ENCODE measurements at places on chromosomes 1 and 21.

DNA sequence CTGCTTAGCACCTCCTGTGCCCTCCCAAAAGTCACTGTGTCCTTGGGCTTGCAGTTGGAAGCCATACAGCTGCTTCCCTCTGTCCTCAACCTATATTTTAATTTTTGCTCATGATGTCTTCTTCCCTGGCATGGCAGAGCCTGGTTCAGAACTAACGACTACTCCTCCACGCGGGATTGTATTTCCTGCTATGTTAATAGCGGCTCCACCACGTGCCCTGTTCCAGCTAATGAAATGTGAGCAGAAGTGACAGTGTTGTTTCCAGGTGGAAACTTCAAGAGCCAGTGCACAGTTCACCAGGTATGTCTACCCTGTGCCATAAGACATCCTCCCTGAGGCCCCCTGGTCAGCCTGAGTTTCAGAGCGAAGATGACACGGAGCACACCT lies 52.1 kb downstream of the DHRS3 start:
- DNase-seq, result no peak

DNA sequence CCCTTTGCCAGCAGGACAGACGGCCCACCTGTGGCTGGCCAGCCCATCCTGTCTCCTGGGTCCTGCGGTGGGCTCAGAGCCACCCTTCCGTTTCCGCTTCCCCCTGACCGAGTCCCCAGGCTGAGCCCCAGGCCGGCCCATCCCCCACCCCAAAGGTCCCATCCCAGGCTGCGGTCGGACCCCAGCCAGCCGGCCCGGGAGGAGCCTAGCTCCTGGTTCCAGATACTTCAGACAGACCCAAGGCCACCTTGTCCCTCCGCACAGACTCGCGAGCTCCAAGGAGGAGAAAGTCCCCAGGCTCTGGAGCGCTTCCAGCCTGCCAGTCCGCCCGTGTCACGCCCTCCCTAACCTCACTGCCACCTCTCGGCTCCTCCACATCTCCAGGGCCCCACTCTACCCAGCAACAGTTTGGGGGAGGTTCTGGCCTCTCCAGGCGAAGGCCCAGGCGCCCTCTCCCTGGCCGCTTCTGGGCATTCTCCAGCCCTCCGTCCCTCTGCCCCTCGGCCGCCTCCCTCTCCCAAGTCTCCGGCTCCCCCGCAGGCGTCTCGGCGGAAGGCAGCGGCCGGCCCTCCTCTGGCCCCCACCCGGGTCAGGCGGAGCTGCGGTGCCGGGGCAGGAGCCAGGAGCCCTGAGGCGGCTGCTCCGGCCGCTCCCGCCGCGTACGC lies 835 bp downstream of the LRRN2 start:
- DNase-seq, result no peak

- DNase-seq, result no peak
Measured at GRCh38 chr1:14662116-14662515, 63.6 kb downstream of the KAZN start.

GRCh38 chr1:78649628-78650027 lies at the start of gene IFI44:
Gene IFI44 (plus strand): TSS chr1:78649831. CDS start chr1:78650196, 365 bp downstream.
- DNase-seq, result peak; percentile 98

DNA sequence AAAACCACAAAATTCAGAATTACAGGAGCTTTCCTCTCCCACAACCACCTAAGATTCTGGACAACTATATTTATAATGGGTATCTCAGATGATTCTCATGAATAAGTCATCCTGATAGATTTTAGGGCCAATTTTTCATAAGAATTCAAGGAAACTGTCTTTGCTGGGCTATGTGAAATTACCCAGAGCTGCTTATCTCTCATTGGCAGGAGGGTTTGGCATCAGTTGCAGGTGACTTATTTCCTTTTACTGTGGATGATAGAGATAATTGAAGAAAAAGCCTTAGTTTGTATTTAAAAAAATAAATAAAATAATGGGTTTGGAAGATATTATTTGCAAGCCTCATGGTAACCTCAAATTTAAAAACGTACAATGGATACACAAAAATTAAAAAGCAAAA lies 38.2 kb upstream of the WDR26 start:
- DNase-seq, result no peak

DNA sequence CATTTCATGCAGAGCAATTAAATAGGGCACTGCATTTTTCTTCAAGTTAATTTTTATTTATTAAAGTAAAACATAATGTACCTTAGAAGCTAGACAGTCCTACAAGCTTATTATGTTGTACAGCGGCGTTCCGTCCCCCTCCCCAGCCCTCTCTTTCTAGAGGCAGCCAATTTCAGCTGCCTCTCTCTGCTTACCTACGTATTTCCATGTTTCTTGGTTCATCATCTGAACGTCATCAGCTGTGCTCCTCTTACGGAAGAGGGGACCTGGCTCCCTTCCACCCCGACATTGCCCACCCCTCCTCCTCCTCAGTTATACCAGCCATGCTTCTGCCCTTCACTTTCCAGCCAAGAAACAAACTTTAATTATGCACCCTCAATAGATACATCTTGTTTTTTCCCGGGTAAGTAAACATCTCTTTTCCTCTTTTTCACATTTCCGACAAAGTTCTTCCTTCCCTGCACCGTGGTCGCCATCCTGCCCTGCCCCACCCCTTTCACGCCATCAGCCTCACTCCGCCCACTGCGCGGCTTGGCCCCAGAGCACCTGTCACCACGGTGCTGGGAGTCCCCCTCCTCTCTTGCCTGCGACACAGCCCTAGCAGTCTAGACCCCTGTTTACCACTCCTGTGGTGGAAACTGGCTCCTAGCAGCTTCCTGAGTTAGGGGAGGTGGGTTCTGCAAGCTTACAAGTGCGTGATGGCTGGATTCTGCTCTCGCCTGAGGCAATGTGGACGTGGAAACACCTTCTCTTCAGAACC lies 57.9 kb downstream of the SLC37A1 start:
- DNase-seq, result no peak

DNA sequence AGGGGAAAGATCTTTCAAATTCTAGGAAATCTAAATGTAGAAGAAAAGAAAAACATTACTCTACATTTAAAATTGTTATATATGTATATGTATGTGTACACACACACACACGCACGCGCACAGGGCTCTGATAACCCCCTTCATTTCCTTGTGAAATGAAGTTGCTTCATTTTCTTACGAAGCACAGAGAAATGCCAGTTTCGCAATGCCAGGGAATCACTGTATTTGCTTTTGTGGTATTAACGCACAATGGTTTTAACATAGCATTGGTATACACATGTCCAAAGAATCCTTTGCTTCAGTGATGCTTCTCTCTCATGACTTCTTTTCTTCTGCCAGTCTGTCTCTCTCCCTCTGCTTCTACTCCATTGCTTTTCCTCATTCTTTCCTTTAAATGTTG lies 8.4 kb upstream of the DDAH1 start:
- peak; percentile 40 for DNase-seq

GRCh38 chr1:53112861-53113260 lies 29.6 kb downstream of the SLC1A7 start:
- DNase-seq, result no peak

GRCh38 chr21:27519361-27519760 lies 552.5 kb upstream of the ADAMTS5 start:
- DNase-seq, result no peak
